Esophagus squamous epithelium (tissue), 5 donors: ENCODE measurements at places on chromosomes 5 and 9. TPM values are rescaled to one million over a fixed set of nuclear protein-coding genes. Genes with fewer than 3 reads are reported as not detected.

IL17B gene
- total RNA-seq, result not detected

FRMD3 gene
- total RNA-seq, result 2.7 TPM

DNA sequence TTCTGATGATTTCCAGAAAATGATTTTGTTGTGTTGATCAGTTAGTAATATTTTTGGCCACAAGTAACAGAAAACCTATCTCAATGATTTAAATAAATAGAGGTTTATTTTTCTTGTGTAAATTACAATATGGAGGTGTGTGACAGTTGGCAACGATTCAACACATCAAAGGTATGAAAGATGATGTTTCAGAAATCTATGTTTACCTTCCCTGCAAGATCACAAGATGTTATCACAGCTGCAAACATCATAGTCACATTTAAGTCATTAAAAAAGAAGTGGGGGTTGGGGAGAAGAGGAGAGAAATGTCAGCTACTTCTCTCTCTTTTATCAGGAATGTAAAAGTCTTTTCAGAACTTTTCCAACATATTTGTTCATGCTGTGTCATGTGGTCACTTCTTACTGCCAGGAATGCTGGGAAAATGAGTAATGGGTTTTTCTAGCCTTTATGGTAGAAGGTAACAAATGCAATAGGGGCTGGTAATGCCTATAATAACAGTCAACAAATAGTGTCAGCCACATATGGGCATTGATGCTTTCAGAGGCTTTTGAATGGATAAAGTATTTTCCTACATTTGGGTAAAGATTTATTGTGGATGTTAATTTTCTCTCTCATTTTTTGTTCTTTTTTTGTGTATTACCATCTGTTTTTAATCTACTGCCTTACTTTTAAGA, 742.7 kb downstream of the TLE1 start:
- DNase-seq, result no peak

DNA sequence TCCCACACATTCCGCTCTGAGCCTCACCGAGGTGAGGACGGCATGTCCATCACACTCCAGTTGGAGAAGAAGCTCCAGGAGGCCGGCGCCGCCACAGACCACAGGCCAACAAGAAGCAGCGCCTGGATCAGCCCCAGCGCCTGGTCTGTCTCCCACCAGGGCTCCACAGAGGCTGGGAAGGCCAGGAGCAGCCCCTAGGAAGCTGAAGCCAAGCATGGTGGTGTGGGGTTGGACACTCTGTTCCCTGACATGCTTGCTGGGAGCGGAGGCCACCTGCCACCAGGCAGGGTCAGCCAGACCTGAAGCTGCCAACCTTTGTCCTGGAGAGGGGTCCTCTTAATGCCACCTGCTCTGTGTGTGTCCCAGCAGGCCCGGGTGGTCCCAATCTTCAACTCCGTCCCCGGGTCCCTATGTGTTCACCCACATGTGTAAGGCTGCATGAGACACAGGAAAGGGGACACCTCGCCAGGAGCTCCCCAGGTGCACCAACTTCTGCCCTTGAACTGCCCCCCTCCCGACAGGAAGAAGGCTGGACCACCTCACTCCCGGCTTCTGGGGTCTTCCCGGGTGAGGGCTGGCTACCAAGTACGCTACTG, 140.1 kb upstream of the PPP1R26 start:
- no peak for DNase-seq

DNA sequence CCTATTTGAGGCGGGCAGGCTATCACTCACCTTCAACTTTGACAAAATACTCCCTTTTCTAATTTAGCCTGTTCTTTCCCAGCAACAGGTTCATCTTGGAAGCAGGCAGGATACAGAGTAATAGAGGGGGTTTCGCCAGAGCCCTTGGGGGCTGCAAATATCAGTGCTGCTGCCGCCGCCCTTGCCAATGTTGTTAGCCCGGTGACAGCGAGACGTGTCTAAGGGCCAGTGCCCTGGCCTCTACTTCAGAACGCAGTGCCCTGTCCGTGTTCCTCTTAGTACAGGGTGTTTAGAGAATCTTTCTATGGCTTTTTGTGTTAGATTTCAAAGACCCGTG, 703 bp downstream of the FAM120AOS start:
- DNase-seq, result no peak

DNA sequence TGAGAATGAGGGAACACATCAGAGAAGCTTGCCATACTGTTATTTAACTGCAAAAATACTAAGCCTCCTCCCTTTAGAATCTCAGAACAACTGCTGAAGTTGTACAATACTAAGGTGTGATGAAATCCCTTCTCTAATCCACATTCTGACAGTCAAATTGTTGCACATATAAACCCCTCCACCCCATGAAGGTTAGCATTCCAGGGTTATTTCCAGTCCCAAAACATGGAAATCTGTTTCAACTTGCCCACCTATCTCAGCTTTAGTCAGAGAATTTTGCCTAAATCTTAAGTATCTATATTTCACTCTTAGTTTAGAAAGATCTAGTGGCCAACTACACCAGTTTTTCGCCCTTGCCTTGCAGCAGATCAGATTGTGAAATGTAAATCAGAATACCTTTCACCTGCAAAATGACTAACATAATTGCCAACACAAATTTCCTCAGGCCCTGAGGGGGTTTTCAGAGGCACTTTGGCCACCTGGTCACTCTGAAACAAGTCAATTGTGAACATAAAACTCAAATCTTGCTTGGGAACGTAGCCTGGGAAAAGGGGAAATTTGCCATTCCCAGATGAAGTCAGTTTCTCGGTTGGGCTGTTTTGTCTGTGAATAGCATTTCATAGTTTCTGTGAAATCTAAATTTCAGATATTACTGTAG, 93.9 kb downstream of the EFNA5 start:
- DNase-seq, result no peak

DNA sequence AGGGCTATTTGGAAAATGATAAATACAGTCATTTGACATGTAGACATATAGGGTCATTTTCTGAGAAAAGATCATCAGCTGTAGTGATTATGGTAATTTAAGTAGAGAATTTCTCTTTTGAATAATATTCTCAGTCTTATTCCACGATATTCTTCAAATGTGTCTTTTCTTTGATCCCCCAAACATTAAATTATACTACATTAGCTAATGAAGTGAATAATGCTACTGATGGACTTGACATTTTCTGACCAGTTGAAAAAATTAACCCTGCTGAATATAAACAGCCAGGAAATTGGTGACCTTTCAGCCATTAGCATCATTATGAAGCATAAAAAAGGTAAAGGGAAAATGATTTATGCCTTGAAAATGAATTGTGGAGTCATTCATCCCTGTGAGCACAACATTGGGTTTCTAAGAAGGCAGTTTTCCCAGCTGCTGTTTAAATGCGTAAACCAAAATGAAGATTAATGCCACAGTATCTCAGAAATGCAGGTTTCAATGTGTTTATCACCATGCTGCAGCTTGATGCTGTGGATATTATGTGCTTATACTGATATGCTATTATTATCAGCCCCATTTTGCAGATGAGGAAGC, 489.1 kb downstream of the KCTD16 start:
- DNase-seq, result no peak

DNA sequence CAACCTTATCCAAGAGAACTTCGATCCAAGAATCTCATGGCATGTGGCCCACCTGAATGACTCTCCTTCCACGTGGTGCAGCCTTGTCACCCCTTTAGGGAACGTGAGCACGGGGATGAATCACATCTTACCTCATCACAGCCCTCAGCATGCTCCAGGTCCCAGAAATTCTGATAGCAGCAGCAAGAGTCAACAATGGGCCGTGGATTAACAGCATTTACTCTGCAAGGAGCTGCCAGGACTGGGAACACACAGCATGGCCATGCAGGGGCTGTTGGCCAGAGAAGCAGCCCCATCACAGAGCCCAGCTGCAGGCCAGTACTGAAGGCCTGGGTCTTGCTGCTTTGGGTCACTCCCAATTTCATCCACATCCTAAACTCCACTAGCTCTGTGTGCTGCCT, 150.4 kb downstream of the C5orf15 start:
- no peak for DNase-seq
